ENCODE measurements at places on chromosomes 7 and 10. TPM values are rescaled to one million over a fixed set of nuclear protein-coding genes. Genes with fewer than 3 reads are reported as not detected.

DNA sequence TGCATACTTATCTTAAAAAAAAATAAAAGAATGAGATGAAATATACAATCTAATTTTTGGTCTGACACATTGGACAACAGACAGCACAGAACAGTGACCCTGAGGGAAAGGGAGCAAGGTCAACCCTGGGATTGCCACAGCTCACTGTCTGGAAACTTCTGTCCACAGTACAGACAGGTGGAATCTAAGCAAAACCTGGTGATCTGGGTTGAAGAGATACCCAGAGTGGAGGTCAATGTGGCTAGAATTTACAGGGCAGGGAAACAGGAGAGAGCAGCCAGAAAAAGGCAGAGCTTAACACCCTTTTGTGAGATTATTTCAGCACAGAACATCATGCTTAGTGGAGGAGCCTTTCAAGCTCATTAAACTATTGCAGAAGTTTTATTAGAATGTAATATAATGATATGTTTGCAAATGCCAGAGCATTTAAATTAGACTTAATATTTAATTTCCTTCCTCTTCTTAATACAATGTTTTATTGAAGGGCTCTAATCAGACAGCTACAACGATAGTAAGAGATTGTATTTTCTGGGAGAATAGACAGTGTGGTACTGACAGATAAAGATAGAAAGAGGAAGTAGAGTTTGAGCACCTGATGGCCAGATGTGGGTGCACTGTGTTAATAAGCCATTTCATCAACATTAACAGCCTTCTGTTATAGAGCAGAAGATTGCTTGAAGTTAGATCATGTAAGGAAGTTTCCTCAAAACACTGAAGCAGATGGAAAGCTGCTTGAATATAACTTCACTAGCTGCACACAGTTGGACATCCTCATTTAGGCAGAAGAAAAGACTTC is 309.4 kb downstream of the HGF start:
- no peak for DNase-seq
- no peak overlapping the region for H3K4me3 ChIP-seq
- H3K4me1 ChIP-seq = no peaks in the 10 kb centered on the region

- H3K27me3 ChIP-seq = no peaks in the 10 kb centered on the region
- H3K4me3 ChIP-seq = no peak overlapping the region
- H3K27ac ChIP-seq = no peak overlapping the region
- no peaks in the 10 kb centered on the region for H3K36me3 ChIP-seq
Measured at GRCh38 chr10:120823266-120823665, 27.9 kb upstream of the WDR11 start.

DNA sequence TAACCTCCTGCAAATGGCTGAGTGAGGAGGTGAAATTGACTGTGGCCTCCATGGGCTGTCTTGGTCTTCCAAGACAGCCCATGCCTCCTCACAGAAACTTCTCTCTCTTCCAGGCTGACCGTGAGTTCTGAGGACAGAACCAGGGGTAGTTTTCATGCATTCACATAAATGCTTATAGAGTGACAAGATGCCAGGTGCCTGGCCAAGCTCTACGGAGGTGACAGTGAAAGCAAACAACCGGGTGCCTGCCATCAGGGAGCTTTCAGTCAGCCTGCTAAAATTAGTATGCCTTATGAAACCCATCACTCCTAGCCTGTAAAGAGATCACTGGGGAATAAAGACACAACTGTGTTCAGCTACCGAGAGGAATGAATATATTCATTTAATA is 919 bp upstream of the RHOBTB1 start:
- H3K36me3 ChIP-seq = no peaks in the 10 kb centered on the region
- peaks cover 16% of the 10 kb centered on the region for H3K4me1 ChIP-seq
- H3K4me3 ChIP-seq = peak overlapping the region; percentile 86
- DNase-seq = peak; percentile 74
- H3K27me3 ChIP-seq = no peaks in the 10 kb centered on the region
- peak overlapping the region; percentile 96 for H3K27ac ChIP-seq

DNA sequence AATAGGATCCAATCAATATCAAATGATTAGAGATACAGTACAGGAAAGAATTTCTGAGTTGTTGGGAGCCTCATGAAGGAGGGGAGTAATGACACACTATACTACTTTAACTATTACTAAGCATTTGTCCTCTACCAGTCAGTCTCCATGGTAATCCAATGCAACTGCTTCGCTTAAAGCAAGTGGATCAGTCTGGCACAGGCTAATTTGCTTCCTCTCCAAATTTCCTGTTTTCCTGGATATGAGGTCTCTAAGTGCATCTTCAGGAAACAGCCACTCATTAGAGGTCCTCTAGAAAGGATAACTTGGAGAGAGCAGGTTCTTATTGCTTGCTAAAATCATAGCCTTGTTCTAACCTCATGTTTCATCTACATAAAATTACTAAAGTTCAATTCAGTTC is 8.4 kb upstream of the SEPTIN7 start:
- H3K36me3 ChIP-seq = no peaks in the 10 kb centered on the region
- DNase-seq = peak; percentile 76
- peaks cover 8% of the 10 kb centered on the region for H3K4me1 ChIP-seq
- H3K27me3 ChIP-seq = no peaks in the 10 kb centered on the region
- no peak overlapping the region for H3K27ac ChIP-seq

Gene UCMA
- total RNA-seq = not detected

All from osteoblast (primary cell).